ENCODE measurements at places on chromosomes 6 and 20.

GRCh38 chr20:33676652-33677645, 2.7 kb upstream of the NECAB3 start:
- DNase-seq: no peak

- DNase-seq: no peak
Measured at GRCh38 chr20:44024820-44025580, 110.3 kb downstream of the TOX2 start.

DNA sequence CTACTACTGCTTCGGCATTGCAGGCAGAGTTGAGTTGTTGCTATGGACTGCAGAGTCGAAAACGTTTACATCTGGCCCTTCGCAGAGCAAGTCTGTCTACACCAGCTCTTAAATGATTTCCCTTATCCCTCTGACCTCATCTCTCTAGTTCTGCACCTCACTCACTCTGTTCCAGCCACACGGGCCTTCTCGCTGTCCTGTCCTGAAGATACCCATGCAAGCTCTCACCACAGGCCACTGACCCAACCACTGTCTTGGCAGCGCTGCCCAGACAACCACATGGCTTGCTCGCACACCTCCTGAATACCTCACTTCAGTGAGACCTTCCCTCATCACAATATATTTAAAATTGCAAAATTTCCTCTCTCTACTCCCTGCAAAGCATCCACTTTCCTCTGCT, 31.4 kb downstream of the B4GALT5 start:
- no peak for DNase-seq

GRCh38 chr20:63544958-63545516, 2.5 kb downstream of the SRMS start:
- no peak for DNase-seq

- no peak for DNase-seq
Measured at GRCh38 chr20:35307666-35308653, 15.7 kb upstream of the FAM83C start.

DNA sequence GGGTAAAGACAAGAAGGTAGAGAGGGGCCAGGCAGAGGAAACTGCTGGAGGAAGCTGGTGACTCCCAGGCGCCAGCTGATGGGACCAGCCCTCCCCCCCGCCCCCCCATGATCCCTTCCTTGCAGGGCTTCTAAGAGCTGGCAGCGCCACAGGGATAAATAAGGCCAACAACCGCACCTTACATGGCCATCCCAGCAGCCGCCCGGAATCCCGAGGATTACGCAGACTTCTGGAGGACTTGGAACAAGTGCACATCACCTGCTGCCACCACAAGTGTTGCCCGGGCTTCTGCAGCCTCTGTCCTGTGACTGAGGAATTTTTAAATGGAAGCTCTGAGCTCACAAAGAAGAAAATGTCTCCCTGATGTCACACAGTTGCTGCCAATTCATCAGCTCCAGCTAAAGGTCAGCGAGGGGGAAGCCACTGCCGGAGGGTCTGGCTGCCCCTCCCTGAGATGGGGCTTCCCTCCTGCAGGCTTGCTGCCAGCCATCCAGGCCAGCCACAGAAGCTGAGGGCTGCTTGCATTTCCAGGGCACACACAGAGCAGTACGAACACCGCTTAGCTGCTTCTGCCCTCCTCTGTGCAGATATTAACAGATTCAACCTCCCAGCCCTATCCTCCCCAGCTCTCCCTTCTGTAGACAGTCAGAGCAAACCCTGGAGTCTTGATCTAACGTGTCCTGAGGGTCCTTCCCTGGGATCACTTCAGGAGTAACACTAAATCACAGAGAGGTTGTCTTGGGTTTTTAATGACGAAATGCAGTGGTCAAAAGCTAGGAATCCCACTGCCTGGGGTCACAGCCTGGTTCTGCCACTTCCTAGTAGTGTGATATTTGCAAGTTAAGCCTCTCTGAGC, 38.6 kb upstream of the PIM1 start:
- no peak for DNase-seq

DNA sequence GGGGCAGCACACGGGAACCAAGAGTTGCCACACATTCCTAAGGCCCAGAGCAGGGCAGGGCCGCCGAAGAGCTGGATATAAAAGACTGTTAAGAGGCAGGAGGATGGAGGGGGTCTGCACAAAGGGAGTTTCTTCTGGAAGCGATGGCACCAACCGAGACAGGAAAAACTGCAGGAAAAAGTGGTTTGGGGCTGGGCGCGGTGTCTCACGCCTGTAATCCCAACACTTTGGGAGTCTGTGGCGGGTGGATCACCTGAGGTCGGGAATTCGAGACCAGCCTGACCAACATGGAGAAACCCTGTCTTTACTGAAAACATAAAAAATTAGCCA, 41.8 kb downstream of the SSR1 start:
- DNase-seq: no peak

- no peak for DNase-seq
Measured at GRCh38 chr20:59743308-59743707, 139.0 kb downstream of the PHACTR3 start.

GRCh38 chr20:37326666-37327065, 19.3 kb upstream of the SRC start:
- DNase-seq: no peak

Measured in CD4-positive, alpha-beta T cell treated with Interleukin-1 beta for 1 hour (primary cell).